ENCODE measurements at places on chromosomes 7 and 10. TPM values are rescaled to one million over a fixed set of nuclear protein-coding genes. Genes with fewer than 3 reads are reported as not detected.

ACSM6 gene
- total RNA-seq = not detected

GRCh38 chr7:81499262-81500116, 270.4 kb downstream of the HGF start:
- peak overlapping the region; percentile 70 for H3K27ac ChIP-seq
- H3K4me1 ChIP-seq = peaks cover 7% of the 10 kb centered on the region
- no peak for DNase-seq
- no peaks in the 10 kb centered on the region for H3K36me3 ChIP-seq
- H3K4me3 ChIP-seq = no peak overlapping the region

DNA sequence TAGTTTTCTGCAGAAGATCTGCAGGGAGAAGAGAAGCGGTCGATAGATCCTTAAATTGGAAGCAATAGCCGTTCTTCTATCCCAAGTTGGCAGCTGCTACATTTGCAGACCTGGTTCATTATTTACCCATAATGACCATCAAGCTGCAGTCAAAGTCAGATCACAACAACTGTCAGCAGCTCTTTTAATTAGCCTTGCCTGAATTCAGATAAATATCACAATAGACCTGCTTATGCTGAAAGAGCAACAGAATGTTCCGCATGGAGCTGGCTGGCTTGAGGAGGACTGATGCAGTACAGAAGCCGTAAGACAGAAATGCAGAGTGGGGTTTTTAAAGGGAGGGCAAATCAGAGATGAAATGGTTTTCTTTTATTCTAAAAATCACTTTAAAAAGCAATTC, 109.4 kb downstream of the HIBADH start:
- no peaks in the 10 kb centered on the region for H3K36me3 ChIP-seq
- no peaks in the 10 kb centered on the region for H3K4me1 ChIP-seq
- H3K4me3 ChIP-seq = no peak overlapping the region

DNA sequence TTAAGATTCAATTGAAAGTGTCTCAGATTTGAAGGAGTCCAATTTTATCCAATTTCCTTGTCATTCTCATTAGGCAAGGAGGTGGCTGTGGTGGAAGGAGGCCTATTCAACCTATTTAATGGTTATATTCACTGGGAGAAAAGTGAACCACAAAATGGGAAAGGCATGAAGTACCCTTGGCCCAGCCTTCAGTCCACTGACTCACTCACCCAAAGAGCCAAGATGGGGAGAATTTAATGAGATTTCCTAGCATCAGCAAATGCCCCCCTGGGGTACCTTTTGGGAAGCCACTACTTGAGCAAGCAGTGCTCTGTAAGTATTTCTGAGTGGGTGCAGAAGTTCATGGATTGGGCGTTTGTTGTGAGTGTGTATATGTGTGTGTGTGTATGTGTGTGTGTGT, 144.1 kb downstream of the NRP1 start:
- no peak overlapping the region for H3K27ac ChIP-seq
- no peak for DNase-seq
- H3K27me3 ChIP-seq = no peaks in the 10 kb centered on the region

DNA sequence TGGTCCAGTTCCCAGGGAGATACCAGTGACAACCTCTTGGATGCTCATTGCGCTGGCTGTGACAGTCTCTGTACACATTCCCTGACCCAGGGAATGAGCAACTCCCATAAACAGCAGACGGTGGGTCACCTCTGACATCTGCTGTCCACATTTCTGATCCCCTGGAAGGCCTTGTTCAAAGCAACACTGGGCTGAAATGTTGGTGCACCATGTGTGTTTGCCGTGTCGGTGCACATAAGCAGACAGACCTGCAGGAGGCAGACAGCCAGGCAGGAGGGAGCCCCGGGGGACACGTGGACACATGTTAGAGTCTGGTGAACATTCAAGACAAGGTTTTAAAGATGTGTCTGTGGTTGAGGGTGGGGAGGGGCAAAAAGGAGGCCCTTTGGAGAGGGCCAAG, 254.9 kb downstream of the PLXNA4 start:
- no peak for DNase-seq
- no peaks in the 10 kb centered on the region for H3K36me3 ChIP-seq
- H3K27ac ChIP-seq = no peak overlapping the region
- H3K4me3 ChIP-seq = no peak overlapping the region
